ENCODE measurements at places on chromosomes 6 and 20.

DNA sequence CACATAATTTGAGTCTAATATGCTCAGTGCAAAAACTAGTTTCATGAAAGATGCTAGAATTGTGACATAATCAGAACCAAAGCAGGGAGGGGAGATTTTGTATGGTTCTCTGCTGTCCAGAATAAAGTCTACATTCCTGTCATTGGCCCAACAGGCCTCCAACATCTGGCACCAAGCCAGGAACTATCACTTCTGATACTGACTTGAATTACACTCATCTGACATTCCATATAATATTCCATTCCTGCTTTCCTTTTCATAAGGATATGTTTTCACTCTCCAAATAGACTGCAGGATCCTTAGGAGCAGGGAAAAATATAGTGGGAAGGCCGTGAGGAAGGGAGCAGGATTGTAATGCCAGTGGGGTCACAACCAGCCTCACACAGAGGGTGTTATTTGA is 84.6 kb upstream of the BTN3A2 start:
- no peak for DNase-seq

- no peak for DNase-seq
Observed at GRCh38 chr6:12977806-12978205, 261.2 kb downstream of the PHACTR1 start.

DNA sequence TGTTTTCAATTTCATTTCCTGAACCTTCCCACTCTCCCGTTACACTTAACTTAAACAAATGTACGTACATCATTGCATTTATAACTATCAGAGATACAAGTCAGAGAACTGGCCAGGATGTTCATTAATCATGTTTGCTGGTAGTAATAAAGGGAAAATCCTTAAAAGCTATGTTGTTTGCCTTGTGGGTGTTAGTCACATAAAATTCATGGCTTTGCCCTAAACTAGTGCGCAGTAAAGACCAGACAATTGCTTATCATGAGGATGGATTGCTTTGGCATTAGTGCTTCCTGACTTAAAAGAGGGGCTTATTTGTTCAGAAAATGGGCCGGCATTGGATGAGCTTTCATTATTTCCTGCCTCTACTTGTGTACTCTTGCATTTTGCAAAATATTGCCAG is 1037.3 kb upstream of the FLRT3 start:
- no peak for DNase-seq

- no peak for DNase-seq
Observed at GRCh38 chr6:41693281-41694240, 41.8 kb downstream of the TFEB start.

- DNase-seq: no peak
Observed at GRCh38 chr20:60113771-60114170, 155.5 kb downstream of the CDH26 start.

DNA sequence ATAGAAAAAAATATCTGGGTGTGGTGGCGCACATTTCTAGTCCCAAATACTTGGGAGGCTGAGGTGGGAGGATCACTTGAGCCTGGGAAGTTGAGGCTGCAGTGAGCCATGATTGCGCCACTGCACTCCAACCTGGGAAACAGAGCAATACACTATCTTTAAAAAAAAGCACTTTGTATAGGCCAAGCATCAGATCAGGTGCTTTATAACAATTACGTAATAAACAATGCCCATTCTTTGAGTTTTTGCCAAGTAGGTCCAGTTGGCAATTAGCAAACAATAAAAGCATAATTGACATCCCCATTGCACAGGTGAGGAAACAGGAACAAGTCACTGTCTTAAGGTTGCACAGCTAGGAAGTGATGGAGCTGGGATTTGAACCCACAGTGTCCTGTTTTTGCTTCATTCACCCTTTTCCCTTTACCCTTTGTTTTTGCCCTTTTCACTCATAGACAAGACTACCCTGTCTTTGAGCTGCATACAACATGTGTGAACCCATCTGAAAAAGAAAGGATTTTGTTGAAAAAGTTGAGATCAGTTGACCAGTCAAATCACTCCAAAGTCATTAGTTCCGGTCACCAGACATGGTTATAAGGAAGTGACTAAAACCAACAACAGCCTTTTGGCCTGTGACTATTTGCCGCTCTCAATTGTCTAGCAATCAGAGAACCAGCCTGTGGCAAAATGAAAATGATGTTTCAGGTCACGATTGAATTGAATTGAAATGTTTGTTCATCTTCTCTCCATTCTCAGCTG is 303.6 kb downstream of the TFAP2C start:
- DNase-seq: no peak

- peak; percentile 36 for DNase-seq
Observed at GRCh38 chr6:8535519-8535918, 100.2 kb upstream of the SLC35B3 start.

GRCh38 chr20:52124821-52125220 is 66.8 kb downstream of the ZFP64 start:
- DNase-seq: no peak

GRCh38 chr6:73263570-73263909 is 544 bp upstream of the KHDC1 start:
- DNase-seq: peak; percentile 10

DNA sequence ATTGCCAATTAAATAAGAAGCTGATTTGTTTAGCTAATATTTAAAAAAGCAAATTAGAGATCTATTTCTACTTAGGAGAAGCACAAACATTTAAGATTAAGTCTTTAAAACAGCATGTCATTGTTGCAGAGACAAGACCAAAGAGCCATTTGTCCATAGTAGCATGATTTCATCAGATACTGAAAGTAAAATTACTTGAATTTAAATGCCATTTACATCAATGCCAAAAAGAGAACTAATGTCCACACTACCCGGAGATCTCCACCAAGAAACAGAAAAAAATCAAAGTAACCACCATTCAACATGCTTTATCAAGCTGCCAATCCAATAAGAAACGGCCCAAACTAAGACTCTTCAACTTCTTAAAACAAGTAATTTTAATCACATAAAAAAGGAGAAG is 15.7 kb downstream of the AURKA start:
- no peak for DNase-seq

DNA sequence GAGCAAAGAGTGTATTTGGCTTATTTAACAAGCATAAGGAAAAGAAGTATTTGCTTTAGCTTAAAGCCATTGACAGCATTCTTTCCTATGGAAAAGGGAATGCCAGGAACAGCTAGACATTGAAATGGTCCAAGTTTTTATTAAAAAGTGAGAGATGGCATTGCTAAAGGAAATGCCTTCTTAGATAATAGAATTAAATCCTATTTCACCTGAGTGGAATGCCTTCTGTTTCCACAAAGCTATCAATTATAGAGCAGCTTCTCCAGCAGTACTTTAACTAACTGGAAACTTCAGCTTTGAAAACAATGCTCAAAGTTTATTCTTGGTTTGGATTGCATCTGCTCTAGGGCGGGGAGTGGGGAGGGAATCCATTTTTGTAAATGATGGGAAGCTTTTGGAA is 85.1 kb upstream of the CNKSR3 start:
- DNase-seq: no peak

DNA sequence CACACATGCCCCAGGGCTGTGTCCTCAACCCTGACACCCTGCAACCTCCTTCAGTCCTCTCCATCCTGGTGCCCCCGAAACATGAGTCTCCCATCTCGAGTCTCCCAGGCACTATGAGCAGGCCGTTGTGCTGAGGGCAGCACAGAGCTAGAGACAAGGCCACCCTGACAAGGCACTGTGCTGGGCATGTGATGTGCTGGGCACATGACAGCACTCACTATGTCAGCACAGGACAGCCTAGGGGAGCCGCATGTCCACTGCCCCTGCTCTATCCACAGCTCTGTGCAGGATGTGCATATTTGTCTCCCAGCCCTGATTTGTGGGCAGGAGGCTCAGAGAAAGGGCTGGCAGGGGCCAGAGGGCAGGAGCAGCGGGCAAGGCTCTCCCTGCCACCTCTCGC is 362.1 kb upstream of the AGPAT4 start:
- DNase-seq: no peak

DNA sequence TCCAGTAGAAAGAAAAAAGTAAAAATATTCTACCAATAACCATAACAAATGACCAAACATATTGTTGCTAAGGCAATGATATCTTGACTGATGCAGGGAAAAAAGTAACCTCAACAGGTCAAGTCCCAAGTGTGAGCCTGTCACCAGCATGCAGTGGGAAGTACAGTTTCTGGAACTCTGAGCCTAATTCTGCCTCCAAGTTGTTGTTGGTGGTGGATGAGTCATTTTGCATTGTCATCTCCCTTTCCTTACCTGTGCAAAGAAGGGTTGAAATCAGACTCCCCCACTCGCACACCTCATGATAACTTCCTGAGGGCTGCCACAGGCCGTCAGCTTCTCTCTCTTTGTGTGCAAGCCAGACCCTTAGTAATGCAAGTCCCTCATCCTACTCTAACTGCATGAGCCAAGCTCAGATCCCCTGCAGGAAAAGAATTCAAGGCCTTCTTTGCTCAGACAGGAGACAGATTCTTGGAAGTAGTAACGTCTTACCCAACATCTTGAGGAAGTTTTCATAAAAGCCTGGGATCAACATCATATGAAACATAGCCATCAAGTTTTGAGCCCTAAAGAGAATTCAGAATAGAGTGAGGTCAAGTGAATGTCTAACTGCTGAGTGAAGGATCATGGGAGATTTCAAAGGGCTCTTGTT is 207.6 kb upstream of the FOXA2 start:
- peak; percentile 86 for DNase-seq

- peak; percentile 39 for DNase-seq
Observed at GRCh38 chr6:83815631-83816272, 37.4 kb upstream of the RIPPLY2 start.

GRCh38 chr6:7243179-7243981 is 69.6 kb downstream of the SSR1 start:
- peak; percentile 63 for DNase-seq

DNA sequence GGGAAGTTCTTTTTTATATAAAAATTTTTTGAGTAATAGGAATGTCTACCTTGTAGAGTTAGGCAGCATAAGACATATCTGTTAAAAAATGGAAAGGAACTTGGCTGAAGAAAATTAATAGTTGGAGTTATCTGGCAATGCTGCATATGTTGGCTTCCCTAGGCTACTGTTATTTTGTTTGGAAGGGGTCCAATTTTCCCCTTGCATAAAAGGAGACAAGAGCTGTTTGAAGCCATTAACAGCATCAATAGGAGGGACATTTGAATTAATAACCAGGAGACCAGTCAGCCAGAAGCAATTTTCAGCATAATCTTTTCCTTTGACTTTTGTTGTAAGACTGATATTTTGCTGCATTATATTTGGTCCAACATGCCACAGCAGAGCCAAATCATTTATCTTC is 80.9 kb upstream of the TAB2 start:
- no peak for DNase-seq

DNA sequence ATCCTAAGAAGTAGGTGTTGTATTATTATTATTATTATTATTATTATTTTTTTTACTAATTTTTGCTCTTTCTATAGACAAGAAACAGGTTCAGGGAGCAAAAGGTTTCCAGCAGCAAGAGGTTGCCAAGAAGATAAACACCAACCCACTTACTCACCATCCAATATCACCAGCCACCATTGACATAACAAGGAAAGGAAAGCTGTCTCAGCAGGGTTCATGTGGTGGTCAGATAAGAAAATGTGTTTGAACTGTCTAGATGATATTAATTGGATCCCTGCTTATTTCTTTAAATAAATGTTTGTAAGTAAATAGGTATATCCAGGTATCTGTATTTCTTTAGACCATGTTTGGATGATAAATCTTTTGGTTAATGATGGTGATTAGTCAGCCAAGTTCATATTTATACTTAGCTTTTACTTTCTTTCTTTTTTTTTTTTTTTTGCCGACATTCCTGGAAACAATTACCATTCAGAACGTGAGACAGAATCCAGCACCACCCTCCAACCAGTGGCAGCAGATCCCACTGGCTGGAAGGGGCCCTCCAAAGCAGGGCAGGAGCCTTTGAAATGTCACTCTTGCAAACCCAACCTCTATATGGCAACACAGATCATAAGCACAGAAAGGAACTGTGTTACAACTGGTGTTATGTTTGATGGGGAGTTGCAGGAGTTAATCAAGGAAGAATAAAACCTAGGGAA is 139.2 kb upstream of the ECI2 start:
- DNase-seq: peak; percentile 62

- DNase-seq: no peak
Observed at GRCh38 chr6:2114100-2114499, 131.3 kb downstream of the GMDS start.

DNA sequence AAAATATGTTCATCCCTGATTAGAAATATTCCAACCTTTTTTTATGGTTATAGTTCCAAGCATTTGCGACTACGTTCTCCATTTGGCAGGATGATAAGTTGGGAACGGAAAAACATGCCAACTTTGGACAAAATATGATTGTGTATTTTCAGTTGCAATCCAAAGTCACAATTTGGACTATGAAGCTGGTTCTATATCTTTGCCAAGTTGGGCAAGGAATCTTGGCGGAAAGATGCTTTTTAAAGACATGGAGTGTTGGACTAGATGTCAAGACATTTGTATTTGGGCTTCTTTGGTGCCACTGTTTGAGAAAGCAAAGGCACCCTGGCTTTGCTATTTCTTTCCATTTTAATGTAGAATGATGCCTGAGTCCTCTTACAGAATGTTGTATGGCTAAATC is 33.3 kb upstream of the JAG1 start:
- no peak for DNase-seq

- peak; percentile 50 for DNase-seq
Observed at GRCh38 chr6:131054392-131055250, 8.4 kb downstream of the EPB41L2 start.

DNA sequence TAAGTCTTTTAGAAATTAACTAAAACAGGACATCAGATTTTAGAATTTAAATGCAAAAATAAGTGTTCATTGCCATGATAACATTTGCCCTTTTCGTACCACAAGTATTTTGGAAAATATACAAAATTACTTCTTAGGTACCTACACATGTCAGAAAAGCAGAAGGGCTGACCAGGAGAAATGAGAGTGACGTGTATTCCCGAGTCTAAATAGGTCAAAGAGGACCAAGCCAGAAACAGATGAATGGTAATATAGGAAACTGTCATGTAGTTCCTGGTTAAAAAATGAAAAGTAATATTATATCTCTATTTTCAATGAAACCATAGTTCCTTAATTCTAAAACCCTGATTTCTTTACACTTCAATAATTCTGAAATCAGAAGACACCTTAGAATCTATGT is 126.2 kb downstream of the IPCEF1 start:
- no peak for DNase-seq

DNA sequence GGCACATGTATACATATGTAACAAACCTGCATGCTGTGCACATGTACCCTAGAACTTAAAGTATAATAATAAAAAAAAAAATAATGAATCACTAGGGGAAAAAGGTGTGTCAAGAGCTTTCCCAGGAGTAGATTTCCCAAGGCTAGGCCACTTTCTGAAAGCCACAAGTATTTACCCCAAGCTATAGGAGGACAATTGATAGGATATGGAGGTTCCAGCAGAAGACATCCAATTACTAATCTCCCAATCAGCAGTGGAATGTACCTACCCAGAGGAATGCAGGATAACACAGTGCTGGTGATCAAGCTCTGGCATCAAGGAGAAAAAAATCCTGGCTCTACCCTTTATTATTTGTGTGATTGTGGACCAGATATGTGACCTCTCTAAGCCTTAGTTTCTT is 562.7 kb downstream of the RFPL4B start:
- peak; percentile 56 for DNase-seq

- DNase-seq: peak; percentile 55
Observed at GRCh38 chr6:107318100-107318736, 141.1 kb downstream of the PDSS2 start.

All from epithelial cell of esophagus (primary cell).